ENCODE measurements at places on chromosomes 7 and 10.

DNA sequence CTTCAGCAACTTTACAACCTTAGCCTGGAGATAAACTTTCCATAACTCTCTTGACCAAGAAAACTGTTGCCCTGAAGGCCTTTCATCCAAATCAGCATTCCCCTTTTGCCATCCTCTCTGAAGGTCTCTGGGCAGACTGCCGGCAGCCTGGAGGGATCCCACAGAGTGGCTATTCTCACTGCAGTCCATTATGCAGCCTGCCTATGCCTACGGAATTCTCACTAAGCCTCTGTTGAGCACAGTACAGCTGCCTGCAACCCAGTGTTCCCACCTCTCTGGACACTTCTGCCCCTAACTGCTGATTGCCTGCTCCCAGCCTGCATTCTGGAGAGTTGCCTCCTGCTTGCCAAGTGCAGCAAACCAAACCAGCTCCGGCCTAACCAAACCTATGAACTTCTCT, 548.9 kb upstream of the STEAP1 start:
- no peak for DNase-seq

DNA sequence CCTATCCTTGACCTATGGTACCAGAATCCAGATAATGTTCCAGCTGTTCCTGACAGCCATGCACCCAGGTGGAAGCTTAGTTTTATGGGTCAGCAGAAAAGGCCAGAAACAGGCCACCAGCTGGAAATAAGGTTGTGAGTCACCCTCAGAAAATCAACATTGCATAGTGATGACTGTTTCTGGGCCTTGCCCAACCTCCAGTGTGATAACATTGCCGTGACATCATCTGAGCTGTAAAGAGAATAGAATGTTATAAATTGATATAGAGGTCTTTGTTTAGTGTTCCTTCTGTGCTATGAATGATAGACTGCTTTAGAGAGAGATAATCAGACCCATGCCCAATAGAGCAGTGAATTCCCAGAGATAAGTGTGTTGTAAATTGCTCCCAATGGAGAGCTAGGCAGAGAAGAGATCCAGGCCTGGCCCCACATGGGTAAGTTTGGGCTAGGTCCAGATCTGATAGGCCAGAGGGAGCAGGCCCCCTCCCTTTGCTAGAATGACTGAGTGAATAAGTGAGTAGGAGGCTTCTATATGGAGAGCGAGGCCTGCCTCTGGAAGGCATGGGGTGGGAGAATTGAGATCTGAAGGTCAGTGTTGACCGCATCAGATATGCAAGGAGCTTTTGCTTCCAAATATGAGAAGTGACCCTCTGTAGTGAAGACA, 14.2 kb upstream of the HPS1 start:
- no peak for DNase-seq

DNA sequence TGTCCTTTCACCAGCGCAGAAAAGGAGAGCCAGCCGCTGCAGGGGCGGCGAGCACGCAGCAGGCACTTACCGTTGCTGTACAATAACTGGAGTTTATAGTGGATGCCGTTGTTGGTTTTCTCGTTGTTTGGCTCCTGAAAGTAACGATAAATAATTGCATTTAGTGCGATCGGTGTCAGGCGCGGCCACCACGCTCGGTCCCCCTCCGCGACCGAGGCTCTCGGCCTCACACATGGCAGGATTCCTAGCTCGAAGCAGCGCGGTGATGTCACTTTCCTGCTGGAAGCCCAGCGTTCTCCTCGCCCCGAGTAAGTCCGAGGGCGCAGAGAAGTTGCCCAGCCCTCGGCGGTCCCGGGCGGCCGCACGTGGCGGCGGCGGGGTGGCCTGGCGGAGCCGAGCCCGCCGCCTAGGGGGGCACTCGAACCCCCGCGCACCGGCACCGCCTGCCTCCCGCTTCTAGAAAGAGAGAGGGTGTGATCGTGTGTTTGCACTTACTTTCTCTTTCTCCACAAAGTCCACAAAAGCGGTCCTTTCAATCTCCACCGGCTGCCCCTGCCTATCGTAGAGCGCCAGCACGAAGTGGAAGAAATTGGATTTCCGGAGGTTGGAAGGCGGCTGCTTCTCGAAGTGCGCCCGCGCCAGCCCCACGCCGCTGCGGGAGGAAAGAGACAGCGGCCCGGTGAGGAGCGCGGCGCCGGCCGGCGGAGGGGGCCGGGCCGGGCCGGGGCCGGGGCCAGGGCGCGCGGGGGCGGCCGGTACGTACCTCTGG, 1.0 kb downstream of the EBF3 start:
- DNase-seq = no peak

- DNase-seq = peak; percentile 34
Measured at GRCh38 chr10:95350219-95350829, 59.5 kb upstream of the PDLIM1 start.

- DNase-seq = no peak
Measured at GRCh38 chr7:51009716-51010496, 227.2 kb upstream of the GRB10 start.

DNA sequence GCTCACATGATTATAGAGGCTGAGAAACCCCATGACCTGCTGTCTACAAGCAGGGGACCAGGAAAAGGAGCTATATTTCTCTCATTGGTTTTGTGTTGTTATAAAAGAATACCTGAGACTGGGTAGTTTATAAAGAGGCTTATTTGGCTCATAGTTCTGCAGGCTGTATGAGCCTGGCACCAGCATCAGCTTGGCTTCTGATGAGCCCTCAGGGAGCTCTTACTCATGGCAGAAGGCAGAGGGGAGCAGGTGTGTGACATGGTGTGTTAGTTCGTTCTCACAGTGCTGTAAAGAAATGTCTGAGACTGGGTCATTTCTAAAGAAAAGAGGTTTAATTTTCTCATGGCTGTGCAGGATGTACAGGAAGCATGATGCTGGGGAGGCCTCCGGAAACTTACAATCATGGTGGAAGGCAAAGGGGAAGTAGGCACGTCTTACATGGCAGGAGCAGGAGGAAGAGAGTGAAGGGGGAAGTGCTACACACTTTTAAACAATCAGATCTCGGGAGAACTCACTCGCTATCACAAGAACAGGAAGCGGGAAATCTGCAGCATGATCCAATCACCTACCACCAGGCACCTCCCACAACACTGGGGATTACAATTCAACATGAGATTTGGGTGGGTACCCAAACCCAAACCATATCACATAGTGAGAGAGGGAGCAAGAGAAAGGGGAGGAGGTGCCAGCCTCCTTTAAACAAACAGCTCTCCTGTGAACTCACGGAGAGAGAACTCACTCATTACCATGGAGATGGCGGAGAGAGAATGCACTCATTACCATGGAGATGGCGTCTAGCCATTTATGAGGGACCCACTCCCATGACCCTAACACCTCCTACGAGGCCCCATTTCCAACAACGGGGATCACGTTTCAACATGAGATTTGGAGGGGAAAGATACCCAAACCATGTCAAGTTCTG, 133.4 kb downstream of the JCAD start:
- DNase-seq = no peak

GRCh38 chr7:153567426-153567825, 484.8 kb upstream of the DPP6 start:
- no peak for DNase-seq

GRCh38 chr10:60646966-60647796, 131.1 kb upstream of the CDK1 start:
- DNase-seq = peak; percentile 36
